ENCODE measurements at places on chromosomes 6 and 20.

DNA sequence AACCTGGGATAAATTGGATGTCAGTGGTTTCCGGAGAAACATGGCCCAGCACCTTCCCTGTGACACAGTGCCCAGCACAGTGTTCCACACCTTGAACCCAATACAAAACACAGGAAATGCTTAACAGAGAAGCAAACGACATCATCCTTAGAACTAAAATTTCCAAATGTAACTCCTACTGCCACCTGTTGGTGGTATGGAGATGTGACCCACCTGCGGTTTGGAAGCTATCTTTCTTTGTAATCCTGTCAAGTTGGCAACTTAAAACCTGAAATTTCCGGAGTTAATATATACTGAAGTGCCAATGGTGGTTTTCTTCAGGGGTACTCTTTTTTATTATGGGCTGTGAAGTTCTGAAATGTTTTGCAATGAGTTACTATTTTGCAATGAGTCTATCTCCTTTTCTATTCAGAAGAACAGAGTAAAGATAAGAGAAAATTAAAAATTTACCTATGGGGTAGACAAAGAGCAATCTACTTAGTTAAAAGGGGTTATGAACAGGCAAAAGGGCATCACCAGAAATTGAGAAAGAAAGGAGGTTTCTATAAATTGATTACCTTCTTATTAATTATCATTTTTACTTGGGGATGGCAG is 658.8 kb downstream of the PTPRT start:
- no peak for DNase-seq

DNA sequence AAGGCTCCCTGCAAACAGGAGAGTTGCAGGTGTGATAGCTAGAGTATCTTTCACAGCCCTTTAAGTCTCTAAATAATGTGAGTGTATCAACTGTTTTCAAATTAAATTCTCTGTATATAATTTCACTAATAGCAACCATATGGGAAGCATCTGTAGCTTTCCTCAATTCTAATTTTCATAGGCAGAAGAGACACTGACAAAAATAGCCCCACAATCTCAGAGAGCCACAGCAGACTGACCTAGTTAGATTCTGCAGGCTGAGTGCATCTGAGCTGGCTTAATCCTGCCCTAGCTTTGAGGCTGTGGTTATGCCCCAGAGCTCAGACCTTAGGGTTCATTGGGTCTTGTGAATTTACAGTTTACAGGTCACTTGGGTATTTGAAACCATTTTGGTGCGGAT is 63.9 kb downstream of the MAP7 start:
- DNase-seq, result no peak

DNA sequence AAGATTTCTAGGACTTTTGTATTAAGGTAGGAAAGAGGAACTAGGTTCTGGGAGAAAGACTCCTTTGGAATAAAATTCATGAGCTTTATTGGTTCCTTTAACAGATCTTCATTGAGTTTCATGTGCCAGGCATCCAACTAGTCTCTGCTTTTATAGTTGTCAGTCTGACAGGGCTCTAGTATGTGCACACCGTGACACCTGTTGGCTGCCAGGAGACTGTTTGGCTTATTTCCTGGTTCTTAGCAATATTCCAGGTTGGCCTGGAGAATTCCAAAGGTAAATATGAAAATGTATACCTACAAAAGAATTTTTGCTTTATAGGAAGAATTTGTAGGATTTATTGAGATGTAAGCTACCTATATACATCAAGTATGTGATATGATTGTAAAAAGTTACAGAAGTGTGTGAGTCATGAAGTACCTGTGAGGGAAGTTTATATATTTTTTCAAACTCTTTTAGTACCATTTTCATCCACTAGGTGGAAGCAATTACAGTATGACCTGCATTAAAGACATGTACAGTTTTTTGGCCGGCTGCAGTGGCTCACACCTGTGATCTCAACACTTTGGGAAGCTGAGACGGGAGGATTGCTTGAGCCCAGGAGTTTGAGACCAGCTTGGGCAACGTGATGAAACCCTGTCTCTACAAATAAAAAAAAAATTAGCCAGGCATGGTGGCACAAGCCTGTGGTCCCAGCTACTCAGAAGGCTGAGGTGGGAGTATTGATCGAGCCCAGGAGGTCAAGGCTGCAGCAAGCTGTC is 35.2 kb downstream of the NDUFAF5 start:
- DNase-seq, result no peak

DNA sequence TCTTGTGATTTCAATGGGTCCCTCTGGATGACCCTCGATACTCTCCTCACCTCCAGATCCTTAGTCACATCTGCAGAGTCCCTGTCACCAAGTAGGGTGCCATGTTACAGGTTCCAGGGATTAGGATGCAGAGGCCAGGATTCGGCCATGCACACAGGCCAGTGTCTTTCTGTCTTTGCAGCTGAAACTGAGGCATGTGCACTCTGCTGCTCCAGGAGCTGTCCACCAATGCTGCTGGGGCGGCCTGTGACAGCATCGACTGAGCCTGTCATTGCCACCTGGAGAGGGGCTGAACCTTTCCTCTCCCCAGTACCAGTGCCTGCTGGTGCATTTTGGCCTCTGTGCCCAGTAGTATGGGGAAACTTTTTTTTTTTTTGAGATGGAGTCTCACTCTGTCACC is 4.4 kb upstream of the RBM38 start:
- DNase-seq, result no peak

- DNase-seq, result no peak
These were observed 38.8 kb upstream of the PLEKHG1 start for GRCh38 chr6:150560884-150561219.

DNA sequence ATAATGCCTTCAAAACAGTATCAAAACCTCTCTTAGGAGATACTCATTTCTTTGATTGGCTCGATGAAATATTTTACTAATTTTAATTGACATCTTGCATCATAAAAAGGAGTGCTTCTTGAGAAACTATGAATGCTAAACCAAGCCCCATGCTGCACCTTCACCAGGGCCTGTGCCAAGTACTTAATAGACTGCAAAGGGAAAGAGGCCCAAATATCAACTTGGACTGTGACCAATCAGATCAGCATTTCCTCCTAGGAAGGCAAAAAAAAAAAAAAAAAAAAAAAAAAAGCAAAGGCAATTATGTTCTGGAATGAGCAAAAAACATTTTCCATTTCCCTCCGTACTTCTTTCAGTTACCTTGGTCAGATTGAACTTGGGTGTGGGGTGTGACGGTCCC is 253.0 kb upstream of the SOX4 start:
- DNase-seq, result no peak

- DNase-seq, result no peak
These were observed 280.6 kb upstream of the RUNX2 start for GRCh38 chr6:45047573-45047972.

- no peak for DNase-seq
These were observed 27.6 kb downstream of the SYNJ2 start for GRCh38 chr6:158009114-158009891.

GRCh38 chr20:35023624-35024023 is 68.0 kb downstream of the MYH7B start:
- DNase-seq, result no peak

DNA sequence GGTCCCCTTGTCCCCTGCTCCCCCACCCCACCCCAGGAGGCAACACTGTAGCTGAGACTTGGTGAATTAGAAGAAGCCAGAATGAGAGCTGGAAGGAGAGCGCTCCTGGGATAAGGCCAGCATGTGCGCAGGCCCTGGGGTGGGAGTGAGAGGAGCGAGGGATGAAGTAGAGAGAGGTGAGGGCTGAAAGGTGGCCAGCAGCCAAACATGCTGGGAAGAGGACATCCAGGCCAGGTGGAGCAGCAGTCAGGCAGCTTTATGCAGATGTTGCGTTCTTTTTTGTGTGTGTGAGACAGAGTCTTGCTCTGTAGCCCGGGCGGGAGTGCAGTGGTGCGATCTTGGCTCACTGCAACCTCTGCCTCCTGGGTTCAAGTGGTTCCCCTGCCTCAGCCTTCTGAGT is 2.2 kb upstream of the BPIFB1 start:
- DNase-seq, result no peak

- DNase-seq, result no peak
These were observed 76.5 kb upstream of the MPC1 start for GRCh38 chr6:166459272-166459671.

DNA sequence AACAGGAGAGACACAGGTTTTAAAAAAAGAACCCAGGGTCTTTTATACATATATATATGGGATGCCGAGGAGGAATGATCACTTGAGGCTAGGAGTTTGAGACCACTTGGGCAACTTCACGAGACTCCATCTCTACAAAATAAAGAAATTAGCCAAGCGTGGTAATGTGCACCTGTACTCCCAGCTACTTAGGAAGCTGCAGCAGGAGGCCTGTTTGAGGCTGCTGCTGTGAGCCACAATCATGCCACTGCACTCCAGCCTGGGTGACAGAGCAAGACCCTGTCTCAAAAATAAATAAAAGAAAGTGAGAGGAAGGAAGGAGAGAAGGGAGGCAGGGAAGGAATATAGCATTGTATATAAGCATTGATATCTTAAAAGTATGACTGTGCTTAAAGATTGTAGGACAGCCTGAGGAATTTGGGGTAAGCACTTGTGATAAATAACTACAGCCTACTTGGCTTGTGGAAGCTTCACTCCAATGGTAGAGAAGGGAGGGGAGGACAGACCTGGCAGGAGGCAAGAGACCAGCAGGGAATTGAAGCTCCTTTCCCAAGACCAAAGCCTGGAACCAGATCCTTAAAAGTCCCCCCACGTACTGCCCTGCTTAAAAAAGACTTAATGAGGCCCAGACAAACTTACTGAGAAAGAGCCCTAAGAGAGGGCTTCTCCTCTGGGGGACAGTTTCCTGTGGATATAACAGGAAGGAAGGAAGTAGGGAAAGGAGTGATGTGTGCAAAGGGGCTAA is 2.5 kb upstream of the SNTA1 start:
- DNase-seq, result no peak

GRCh38 chr6:44966449-44967092 is 361.6 kb upstream of the RUNX2 start:
- no peak for DNase-seq

DNA sequence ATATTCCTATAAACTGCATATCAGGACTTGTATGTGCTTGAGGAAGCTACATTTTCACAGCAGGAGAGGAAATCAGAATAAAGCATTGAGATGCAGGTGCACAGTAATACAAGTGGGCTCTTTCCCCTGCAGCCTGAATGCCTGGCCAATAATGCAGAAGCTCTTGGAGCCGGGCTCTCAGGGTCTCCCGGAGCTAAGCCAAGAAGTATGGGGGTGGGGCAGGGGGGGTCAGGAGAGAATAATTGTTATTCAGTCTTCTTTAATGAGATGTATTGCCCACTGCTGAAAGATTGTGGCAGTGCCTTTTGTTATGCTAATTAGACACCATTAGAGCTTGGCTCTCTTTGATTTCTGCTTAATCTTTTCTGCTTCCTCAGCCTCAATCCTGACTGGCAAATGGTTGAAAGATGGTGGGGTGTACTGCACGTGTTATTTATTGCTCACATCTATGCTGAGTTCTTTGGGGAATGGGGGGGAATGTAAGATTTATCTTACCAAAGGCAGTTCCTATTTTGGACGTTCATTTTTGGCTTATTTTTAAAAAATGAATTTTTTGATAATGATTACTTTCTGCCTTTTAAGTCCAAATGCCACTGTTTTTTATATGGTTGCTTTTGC is 407.6 kb upstream of the SOX4 start:
- DNase-seq, result no peak

DNA sequence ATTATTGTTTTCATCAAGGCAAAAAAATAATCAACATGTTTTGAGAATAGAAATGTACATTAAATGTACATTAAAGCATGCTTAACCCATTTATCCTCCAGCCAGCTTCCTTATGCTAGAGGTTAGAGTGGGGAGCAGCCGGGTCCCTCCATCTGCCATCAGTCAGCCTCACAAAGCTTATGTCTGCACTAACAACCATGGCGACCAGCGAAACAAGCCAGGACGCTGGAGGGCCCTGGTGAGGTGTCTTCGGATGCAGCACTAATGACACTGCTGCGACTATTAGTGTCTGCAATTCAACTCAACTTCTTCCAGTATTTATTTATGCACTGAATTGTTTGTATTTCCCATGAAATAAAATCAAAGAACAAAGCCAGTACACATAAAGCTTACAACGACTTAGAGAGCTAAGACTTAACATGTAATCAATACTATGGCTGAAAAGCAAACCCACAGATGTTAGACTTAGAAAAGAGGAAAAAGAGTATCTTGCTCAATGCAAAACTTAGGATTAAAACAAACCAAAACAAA is 6.8 kb downstream of the CLDN20 start:
- DNase-seq, result no peak

DNA sequence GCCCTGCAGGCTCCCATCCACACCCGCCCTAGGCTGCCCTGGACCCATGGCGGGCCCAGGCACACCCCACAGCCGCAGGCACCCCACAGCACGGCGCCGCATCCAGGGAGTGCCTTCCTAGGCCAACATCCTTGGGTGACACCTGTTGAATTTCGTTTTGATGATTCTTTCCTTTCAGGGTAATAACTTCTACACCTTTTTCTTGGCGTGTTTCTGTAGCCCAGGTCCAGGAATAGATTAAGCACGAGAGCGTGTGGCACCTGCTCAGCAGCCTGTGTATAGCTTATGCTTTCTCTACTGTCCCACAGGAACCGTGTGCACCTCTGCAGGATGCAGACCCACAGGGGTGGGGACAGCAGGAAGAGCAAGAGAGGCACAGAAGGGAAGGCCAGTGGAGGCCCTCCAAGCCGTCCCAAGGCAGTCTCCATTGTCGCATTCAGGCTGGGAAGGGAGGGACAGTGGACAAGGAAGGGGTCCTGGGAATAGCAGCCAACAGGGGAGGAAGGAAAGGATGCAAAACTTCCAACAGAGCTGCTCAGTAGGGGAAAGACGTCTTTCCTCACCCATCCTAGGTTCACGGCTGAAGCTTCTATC is 118.1 kb upstream of the AFDN start:
- DNase-seq, result peak; percentile 21

- peak; percentile 8 for DNase-seq
These were observed 36.6 kb downstream of the EZR start for GRCh38 chr6:158782432-158783166.

DNA sequence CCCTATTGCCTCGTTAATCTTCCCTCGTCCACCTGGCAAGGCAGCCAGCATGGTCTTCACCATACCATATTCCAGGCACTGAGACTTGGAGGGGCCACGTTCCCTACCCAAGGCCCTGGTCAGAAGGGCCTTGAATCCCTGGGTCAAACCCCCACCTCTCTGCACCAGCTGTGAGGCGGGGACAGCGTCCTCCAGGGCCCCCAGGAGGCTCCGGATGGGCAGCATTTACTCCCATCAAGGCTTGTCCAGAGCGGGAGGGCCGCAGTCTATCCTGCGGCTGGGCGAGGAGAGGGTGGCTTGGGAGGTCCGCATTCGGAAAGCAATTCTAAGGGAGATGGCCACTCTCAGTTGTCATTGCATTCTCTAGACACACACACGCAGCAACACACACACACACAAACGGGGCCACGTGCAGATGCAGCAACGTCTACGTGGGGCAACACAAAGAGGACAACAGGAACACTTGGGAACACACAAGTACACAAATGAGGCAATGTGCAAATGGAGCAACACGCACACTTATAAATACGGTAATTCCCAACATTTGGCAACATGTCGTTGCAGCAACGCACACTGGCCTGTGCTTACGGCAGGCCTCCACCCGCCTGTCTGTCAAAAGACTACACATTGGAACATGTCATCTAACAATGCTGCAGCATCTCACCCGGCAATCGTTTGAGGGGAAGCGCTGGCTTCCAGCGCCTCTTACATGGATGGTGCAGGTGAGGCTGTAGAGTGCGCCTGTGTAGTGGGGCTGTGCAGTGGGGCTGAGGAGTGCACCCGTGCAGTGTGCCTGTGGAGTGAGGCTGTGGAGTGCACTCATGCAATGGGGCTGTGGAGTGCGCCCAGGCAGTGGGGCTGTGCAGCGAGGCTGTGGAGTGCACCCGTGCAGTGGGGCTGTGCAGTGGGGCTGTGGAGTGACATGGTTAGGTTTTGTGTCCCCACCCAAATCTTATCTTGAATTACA is 12.9 kb upstream of the NTSR1 start:
- no peak for DNase-seq
